G401 (cell line): ENCODE measurements at places on chromosomes 5 and 9.

- DNase-seq: no peak
Measured at GRCh38 chr9:16003785-16004184, 450.9 kb downstream of the CCDC171 start.

DNA sequence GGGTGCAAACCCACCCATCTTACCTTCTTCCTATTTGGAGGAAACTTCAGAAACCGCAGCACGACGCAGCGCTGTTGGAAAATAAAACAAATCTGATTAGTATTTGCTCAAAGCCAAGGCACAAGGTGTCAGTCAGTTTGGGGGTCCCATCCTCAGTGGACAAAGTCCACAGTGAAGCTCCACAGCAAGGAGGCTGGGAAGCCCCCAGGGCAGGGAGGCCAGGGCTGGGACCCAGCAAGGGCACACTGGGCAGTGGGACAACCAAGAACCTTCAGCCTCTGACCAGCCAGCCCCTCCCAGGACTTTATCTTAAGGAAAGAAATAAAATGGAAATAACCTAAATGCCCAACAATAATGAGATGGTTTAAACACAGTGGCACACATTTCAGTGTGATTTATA, 11.3 kb downstream of the IPPK start:
- no peak for DNase-seq

- DNase-seq: no peak
Measured at GRCh38 chr5:73591698-73592501, 26.4 kb downstream of the UTP15 start.

- DNase-seq: no peak
Measured at GRCh38 chr5:89929834-89930233, 479.7 kb downstream of the CETN3 start.

DNA sequence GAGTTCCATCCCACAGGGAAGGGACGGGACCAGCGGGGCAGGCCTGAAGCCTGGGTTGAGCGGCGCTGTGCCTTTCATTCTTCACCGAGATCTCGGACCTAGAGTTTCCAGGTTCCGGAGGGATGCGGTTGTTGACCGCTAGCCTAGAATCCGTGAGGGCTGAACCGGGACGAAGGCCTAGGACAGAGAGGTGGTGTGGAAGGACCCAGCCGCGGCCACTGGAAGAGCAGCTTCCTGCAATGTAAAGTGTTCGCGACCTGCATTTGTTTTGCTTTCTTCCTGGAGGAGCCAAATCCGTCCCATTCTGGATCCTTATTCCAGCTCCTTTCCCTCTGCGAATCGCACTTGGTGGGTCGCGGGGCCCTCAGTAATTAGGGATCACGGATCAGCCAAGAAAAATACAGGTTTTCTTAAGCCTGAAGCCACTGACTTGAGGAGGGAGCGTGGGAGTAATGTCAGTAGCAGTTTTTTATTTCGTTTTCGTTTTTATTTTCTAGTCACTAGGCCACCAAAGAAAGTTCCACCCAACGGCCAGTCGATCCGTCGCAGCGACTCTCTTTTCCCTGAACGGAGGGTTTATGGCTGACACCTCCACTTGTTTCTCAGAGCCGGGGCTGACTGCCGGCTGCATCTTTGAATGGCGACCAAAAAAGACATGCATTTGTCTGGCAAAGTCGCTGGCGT, 48.6 kb downstream of the ANXA2R start:
- DNase-seq: no peak

- DNase-seq: no peak
Measured at GRCh38 chr5:62488531-62488930, 76.0 kb downstream of the IPO11 start.
